ENCODE measurements at places on chromosomes 5 and 9.

DNA sequence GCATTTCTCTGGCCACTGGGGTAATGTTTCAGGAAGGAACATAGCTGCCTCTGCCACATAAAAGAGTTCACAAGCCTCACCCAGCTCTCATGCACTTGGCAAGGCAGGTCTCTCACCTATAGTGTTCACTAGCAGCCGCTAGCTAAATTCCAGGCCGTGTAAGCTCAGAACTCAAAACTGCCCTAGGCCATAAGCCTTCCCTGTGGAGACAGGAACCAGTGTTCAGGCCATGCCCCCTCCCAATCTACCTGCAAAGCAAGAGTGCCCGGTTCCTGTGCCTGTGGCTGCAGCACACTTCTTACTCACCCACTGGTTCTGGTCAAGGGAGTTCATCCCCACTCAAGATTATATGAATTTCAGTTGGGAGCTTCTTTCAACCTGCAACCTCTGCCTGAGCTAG lies 60.7 kb upstream of the ZNF169 start:
- no peak for DNase-seq

GRCh38 chr5:134736173-134736812 lies 2.1 kb upstream of the CAMLG start:
- DNase-seq: no peak

GRCh38 chr9:121073038-121073437 lies 1.7 kb upstream of the CNTRL start:
- no peak for DNase-seq

DNA sequence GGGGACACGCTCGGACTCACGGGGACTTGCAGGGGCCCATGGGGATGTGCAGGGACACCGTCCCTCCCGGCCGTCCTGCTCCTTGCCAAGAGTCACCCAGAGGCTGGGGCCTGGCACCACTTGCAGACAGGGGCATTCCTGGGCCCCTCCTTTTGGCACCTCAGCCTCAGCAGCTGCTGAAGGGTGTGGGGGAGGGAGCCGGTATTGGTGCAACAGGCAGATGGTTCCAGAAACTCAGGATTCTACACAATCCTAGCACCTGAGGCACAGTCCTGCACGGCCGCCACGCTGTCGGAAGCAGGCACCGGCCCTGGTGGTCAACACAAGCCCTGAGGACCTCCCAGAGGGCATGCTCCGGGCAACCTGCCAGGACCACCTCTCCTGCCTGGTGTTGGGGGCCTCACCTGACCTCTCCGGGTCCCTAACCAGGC lies 19.3 kb upstream of the SLC12A7 start:
- peak; percentile 37 for DNase-seq

DNA sequence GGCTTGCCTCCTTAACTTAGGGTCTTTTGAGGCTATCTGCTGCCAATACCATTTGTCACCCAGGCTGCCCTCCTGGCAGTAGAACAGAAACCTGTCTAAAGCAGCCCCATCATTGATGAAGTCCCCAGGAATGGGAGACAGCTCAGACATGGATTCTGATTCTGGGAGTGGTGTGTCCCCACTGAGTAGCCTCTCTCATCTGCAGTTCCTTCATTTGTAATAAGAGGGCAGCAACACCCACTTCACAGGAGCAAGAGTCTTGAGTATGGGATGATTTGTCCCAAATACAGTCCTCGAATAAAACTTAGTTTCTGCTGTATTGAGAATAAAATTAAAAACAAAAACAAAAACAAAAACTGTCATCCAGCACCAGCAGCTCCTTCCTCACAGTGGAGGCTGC lies 167.6 kb downstream of the ASTN2 start:
- DNase-seq: no peak

DNA sequence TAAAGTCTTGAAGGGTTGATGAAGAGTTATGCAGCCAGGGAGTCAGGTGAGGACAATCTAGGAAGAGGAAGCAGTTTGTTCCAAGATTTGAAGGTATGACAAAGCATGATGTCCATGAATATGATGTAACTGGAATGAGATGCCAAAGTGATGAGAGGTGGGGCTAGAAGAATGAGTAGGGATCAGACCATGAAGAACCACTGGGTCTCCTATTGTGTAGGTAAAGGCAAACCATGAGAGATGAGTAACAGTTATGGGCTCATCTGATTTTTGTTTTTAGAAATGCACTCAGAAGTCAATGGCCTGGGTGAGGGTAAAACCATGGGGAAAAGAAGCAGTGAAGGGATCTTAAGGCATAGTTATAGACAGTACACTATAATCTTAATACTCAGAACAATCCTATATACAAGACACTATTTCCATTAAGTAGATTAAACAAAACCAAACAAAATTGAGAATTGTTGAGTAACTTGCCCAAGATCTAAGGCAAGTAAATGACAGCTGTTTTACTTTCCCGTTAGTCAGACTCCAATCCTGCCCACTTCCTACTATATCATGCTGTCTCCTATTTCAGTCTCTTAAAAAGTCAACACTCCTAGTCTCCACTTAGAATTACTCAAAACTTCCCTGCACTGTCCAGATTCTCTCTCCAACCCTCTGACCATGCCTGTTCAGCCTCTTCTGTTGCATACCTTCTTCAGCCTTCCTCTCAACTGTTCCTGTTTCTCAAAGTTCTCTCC lies 393.8 kb upstream of the MEF2C start:
- DNase-seq: no peak

GRCh38 chr5:179345183-179345432 lies 153 bp downstream of the ADAMTS2 start:
- DNase-seq: no peak

- DNase-seq: no peak
Measured at GRCh38 chr9:1929722-1930244, 85.4 kb upstream of the SMARCA2 start.

- DNase-seq: peak; percentile 65
Measured at GRCh38 chr9:132800038-132800648, 77.9 kb downstream of the AK8 start.

DNA sequence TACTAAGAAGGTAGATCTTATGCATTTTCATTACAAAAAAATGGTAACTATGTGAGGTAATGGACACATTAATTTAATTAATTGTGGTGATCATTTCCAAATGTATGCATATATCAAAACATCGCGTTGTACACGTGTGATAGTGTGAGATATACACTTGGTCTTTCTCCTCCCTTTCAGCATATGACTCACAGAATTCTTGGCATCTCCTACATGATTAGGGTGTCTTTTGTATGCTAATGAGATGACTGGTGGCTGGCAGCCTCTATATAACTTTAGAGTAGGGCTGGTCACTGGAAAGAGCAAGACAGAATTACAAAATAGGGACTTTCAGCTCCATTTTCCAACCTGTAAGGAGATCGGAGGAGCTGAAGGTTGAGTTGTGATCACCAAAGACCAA lies 1167.6 kb downstream of the CDH12 start:
- DNase-seq: no peak

DNA sequence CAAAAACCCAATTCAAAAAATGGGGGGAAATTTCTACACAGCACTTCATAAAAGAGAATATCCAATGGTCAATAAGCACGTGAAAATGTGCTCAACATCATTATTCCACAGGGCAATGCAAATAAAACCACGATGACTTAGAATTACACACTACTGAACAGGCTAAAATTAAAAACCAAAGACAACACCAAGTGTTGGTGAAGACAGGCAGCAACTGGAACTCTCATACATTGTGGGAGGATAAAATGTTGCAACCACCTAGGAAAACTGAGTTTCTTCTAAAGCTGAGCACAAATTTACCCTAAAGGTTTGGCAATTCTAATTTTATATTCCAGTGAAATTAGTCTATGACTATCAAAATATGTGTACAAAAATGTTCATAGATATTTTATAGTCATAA lies 9.5 kb downstream of the GIN1 start:
- DNase-seq: no peak

GRCh38 chr9:107824556-107824955 lies 335.0 kb upstream of the KLF4 start:
- DNase-seq: no peak

DNA sequence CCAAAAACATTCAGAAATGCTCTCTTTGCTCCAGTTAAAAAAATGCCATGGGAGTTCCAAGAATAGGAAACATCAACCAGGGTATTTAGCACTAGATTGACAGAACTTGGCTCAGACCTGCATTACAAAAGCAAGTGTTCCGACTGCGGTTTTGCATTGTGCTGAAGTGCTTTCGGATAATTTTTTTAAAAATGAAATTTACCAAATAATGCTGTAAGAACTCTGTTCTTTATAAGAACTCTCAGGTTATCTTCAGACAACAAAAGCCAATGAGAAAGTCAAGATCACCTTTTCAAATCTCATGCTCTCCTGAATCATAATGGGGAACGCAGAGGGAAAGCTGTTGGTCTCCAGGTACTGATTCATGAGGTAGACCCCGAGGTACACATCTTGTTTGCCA lies 483 bp upstream of the PLPP6 start:
- no peak for DNase-seq

DNA sequence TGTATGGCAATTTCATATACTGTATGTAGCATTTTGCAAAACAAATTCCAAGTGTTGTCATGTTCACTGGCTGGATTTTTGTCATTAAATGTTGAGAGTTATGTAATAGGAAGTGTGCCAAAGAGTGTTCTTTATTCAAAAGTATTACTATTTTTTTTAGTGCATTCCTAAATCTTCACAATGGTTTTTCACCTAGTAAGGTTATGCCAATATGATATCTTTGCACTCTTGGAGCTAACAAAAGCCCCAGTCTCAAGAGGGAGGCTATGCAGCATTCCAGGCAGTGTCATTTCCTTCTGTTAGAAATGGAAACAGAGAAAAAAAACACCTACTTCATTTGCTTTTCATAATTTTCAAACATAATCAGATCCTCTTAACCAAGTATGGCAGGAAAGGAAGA lies 5.1 kb upstream of the SSBP2 start:
- DNase-seq: no peak

DNA sequence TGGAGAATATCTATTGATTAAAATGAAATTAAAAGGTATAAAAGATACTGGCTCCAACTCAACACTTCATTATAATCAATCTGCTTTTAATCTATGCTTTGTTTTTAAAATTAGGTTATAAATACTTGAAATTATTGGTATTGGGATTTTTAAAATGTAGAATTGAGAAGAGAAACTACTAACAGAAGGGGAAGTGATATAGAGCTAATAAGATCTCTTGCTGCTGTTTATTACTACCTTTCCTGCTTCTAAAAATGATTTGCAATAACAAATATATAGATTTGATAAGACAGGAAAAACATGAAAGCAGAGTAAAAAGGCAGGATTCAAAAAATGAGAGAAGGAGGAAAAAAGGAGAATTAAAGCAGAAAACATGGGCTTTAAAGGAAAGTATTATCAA lies 209.3 kb upstream of the NREP start:
- no peak for DNase-seq

DNA sequence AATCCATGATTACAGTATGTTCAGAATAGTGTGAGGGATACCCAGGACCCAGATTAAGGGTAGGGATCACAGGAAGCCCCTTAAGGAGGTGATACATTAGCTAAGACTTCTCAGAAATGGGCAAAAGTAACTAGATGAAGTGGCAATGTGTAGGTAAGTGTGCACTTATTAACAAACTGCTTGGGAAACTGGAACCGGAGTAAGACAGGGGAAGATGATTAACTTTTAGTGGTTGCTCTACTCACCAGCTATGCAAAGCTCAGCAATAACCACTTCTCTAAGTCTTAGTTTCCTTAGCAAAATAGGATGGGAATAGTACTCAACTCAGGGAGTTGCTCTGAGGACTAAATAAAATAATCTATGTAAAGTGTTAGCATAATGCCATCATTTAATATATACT lies 182.2 kb downstream of the MCTP1 start:
- DNase-seq: no peak

All from NCI-H510A (cell line).